AML-193 (cell line): ENCODE measurements at places on chromosomes 6 and 20.

DNA sequence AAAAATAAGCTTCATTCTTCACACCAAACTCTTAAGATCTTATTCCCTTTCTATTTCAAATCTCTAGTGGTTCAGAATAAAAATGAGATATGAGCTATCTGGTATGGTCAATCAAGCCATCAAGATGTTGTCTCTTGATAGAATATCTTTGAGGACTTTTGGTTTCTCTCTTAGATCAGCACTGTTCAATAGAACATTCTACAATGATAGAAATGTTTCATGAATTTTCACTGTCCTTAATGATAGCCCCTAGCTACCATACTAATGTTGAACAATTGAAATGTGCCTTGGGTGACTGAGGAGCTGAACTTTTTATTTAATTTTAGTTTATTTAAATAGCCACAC lies 24.1 kb upstream of the HINT3 start:
- DNase-seq = no peak

DNA sequence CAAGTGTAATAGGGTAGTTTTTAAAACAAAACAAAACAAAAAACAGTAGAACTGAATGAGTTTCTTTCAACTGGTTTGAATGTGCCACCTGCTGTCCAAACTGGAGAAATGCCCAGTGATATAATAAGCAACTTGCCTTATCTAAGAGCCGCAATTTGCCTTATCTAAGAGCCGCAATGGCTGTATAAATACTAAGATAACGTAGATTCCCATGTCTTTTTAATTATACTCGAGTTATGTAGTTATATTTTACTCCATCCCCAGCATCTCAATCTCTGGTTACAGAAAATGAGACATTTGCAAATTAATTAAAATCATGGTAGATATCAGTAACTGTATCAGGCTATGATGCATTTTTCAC lies 67.2 kb downstream of the RPP40 start:
- peak; percentile 54 for DNase-seq

- DNase-seq = no peak
Measured at GRCh38 chr20:43507150-43508080, at the start of gene L3MBTL1. Gene L3MBTL1 (plus strand): TSS chr20:43507697. CDS start chr20:43513504, 5,807 bp downstream.

GRCh38 chr6:108928650-108929049 lies 80.4 kb downstream of the ARMC2 start:
- no peak for DNase-seq

- DNase-seq = no peak
Measured at GRCh38 chr20:15917283-15917682, 656.0 kb downstream of the KIF16B start.

- no peak for DNase-seq
Measured at GRCh38 chr6:107941627-107942026, 16.4 kb downstream of the SEC63 start.

DNA sequence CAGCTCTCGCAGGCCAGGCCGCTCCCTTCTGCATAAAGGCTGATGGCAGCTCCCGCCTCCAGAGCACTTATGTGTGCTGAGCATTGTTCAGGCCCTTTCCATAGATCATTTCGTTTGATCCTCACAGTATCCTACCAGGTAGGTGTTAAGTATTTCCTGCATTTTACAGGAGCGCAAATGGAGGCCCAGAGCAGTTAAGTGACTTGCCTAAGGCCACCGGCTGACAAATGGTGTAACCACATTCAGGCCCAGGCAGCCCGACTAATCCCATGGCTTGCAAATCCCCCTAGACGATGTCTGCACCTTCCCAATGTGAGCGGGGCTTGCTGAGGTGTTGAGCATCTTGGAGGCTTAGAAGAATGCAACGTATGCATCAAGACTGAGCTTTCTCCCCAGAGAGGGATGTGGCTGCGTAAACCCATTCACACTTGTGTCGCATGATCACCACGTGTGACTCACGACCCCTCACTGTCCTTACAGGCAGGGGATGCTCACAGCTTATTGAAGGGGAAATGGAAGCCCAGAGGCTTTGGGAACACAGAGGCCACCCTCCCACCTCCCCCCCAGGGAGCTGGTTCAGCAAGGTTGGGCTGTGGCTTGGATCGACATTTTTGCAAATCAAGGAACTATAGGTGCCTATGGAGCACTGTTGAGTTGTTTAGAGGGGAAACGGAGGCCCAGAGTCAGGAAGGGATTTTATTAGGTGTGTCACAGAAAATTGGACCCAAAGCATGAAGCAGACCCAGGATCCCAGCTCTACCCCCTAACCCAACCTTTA lies 7.0 kb downstream of the BPIFB2 start:
- DNase-seq = no peak

GRCh38 chr6:72283571-72283970 lies 338.3 kb upstream of the KCNQ5 start:
- no peak for DNase-seq

DNA sequence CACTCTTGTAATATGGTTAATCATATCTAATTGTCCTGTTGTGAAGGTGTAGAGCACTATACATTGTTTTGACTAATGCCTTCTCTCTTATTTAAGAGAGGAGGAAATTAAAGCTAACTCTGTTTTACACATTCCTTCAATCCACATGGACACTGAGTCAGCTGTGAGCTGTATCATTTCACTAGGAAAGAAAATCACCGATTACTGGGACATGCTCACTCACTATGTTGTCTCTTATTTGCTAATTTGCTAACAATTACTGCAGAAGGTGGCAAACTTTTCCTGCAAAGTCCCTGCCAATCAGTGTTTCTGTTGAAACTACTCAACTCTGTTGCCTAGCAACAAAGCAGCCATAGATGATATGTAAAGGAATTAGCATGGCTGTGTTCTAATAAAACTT lies 98.2 kb downstream of the BCAS1 start:
- DNase-seq = no peak

DNA sequence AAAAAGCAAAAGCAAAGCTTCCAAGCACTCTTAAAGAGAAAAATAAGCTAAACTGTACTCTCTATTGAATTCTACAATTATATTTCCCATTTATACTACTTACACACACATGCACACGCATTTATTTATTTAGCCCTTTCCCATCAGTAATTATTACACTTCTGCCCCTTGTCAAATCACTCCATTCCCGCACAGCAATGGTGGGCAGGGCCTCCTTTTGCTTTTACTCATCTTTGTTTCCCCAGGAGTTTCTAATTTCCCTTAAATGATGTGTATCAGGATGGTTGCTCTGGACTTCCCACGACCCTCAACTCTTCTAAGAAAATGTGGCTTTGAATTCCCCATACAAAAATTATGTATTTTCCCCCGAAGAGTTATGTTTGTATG lies 19.9 kb downstream of the PXT1 start:
- no peak for DNase-seq

DNA sequence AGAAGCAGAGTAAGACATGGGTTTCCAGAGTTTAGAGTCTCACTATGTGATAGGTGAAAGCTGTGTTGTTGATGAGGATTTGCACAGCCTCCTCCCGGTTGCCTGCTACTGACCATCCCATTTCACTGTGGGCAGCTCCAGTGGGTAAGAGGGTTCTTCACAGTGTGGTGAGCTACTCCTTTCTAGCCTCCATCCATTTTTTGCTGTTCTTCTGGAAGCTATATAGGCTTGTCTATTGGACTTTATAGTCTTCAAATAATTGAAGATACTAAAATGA lies 13.4 kb downstream of the UST start:
- DNase-seq = no peak

DNA sequence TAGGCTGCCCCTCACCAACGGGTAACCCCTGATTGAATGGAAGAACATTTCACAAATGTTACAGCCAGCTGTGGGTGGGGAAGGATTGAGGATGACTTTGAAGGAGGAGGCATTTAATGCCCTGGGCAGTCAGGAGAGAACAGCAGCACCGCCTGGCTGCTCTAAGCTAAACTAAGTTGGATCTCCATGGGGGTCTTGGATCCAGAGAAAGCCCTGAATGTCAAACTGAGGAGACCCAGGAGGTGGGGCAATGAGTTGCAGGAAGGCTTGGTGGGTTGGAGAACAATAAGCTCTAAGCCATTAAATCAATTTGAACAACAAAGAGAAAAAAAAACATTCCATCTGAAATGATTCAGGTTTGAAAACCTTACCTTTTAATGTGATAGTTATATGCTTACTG lies 35.4 kb downstream of the TMX4 start:
- no peak for DNase-seq

DNA sequence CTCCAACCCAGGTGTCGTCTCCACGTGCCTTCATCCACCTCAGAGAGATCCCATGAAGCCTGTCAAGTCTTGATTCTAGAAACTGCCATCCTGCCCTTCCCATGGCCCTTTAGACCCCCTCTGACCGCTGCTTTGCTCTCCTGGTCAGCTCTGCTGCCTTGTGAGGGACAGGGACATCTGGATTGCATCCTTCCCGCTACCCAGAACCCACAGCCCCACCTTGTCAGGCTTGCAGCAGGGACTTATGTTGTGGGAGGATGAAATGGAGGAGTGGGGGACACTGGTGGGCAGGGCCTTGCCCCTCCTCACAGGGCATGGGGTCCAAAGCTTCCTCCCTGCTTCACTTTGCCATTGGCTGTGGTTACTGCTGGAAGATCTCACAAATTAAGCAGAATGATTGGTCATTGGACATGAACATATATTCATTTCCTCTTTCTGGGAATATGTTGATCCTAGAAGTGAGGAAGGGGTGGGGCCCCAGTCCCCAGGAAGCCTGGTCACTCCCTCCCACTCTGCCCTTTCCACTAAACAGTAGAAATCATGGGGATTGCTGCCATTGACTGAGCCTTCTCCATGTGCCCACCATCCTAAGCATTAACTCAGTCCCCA lies 4.5 kb downstream of the GLP1R start:
- no peak for DNase-seq

GRCh38 chr20:2692036-2692885 lies at the start of gene EBF4:
Gene EBF4 (plus strand): TSS chr20:2692780. CDS start chr20:2693646, 866 bp downstream.
- DNase-seq = no peak

GRCh38 chr6:156109713-156110112 lies 654.1 kb upstream of the NOX3 start:
- no peak for DNase-seq

- no peak for DNase-seq
Measured at GRCh38 chr20:33387177-33387576, 14.1 kb downstream of the CDK5RAP1 start.

DNA sequence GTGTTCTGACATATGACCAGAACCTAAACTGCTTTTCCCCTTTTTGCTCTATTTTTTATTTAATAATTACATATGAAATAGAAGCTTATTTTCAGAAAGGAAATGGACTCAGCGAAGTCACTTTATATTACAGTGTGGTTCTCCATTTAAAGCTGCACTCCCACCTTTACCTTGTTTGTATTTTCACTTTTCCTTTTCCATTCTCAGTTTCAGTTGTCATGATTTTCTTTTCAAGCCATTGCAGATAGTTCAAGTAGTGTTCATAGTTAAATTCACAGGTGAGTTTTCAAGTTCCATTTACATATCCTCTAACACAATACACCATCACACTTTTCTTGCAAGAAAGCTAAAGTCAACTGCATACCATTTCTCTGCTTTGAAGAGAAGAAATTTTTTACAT lies 400.2 kb downstream of the HACE1 start:
- no peak for DNase-seq

- DNase-seq = no peak
Measured at GRCh38 chr6:108608453-108609275, 47.9 kb downstream of the FOXO3 start.
